Coronary artery (tissue), 2 donors: ENCODE measurements at places on chromosomes 1 and 21.

- DNase-seq, result no peak
These were observed 711 bp upstream of the ZNF648 start for GRCh38 chr1:182062223-182062622.

DNA sequence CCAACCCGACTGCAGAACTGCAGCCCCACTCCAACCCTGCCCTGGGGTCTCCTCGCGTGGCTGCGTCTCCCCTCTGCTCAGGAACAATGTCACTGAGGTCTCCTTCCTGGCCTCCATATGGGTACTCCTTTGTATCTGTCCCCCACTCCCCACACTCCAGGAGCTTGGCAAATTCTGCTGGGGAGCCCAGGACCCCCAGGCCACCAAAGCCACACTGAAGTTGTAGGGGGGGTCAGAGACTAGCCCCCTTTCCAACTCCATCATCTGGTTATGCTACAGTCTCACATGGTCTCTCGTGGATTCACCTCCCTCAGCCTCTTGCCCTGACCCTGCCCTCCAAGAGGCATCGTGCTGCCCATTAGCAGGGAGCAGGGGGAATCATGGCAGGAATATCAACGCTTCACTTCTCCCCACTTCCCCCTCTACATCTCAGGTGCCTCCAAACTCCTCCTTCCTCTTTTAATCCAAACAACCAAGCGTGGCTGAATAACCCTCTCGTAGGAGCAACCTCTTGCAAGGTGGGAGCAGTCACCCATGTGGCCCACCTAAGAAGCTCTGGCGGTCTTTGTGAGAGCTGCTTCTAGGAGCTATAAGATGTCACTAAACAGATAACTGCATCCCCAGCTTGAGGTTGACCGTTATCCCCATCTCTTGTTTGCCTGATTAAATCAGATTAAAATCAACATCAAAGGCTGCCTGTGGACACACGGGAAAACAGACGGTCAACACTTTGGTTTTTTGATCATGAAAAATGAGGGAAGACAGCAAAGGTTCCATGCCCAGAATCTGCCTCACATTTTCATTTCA lies 86.4 kb downstream of the MIS18A start:
- DNase-seq, result no peak

GRCh38 chr1:164591858-164592257 lies 32.9 kb downstream of the PBX1 start:
- DNase-seq, result no peak

DNA sequence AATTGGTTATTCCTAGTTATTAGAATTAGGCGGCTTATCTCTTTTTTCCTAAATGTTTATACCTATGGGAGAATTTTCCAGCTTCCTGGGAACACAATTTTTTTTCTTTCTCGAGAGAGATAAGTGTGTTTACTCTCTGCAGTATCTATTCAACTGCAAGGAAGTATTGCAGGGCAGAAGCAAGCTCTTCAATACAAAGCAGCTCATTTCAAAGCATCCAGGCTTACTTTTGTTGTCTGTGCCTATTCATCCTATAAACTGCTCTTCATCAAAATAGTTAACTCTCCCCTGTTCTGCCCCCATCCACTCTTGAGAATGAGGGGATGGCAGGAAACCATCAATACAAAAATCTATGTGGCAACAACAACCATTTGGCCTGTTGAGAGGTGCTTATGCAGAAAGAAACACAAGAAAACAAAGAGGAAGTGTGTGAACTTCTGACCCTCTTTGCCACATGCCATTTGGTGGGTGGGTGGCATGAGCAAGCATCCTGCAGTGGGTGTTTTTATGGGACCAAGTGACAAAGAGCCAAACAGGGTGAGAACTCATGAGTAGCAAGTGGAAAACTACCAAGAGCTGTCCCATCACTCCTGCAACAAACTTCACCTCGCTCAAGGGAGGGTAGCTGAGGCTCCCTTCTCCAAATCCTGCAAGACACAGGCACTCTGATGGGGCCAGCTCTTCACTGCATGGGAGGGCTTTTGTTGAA lies 50.6 kb upstream of the MRPS6 start:
- no peak for DNase-seq
